ENCODE measurements at places on chromosomes 3 and 15. TPM values are rescaled to one million over a fixed set of nuclear protein-coding genes. Genes with fewer than 3 reads are reported as not detected.

CIB1 gene
- 149 TPM for total RNA-seq

IGSF11 gene
- total RNA-seq, result not detected

HTR3E gene
- total RNA-seq, result not detected

TFRC gene
- 725 TPM for total RNA-seq

SLC28A2 gene
- total RNA-seq, result not detected

- DNase-seq, result no peak
These were observed 32.9 kb upstream of the MTMR10 start for GRCh38 chr15:31024330-31024729.

DNA sequence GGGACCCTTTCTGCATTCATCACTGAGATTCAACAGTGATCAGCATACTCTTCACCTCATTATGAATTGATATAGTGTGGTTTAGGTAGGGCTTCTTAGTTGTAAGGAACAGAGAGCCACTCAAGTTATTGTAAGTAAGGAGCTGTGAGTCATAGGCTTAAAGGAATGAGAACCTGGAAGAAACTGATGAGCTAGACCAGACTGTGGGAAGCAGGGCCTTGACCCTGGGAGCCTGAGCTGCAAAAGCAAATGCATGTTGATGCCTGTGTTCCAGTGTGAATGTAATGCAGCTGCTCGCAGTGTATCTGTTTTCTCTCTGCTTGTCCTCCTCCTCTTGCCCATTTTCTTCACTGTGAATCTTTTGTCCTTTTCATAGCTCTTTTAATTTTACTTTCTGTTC, 13.6 kb downstream of the ZKSCAN7 start:
- no peak for DNase-seq

DNA sequence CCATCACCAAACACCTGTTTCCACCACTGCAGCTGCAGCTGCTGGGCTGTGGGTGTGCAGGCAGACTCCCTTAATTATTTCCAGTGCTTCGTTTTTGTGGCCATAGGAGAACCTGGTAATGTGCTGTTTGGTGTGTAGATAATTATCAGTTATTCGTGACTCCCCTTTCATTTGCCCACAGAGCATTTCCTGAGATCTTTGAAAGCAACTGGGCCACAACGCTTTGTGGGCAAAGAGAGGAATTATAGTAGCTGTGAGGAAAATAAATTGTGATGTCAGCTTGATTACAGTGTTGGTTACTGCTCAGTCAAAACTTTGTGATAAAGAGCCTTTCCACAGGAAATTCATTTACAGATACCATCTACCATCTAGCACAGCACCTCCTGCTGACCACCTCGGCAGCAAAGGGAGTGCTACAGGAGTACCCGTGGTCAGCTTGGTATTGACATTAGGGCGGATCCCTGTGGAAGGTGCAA, 193.3 kb upstream of the SLCO3A1 start:
- DNase-seq, result no peak

- DNase-seq, result no peak
These were observed 29.8 kb upstream of the PLXNA1 start for GRCh38 chr3:126952983-126953660.

DNA sequence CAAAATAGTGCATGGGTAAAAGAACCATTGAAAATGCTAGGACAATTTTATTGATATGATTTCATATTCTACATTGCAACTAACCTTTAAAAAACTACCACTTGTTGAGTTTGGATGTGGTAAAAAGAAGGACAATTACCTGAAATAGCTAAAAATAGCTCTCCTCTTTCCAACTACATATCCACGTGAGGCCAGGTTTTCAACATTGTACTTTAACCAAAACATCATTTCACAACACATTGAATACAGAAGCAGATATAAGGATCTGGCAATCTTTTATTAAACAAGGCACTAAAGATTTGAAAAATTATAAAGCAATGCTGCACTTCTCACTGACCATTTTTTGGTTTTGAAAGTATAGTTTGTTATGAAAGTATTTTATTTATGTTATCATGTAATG, 28.1 kb upstream of the MRPL3 start:
- no peak for DNase-seq

- no peak for DNase-seq
These were observed 152.9 kb upstream of the CTDSPL start for GRCh38 chr3:37708789-37709188.

DNA sequence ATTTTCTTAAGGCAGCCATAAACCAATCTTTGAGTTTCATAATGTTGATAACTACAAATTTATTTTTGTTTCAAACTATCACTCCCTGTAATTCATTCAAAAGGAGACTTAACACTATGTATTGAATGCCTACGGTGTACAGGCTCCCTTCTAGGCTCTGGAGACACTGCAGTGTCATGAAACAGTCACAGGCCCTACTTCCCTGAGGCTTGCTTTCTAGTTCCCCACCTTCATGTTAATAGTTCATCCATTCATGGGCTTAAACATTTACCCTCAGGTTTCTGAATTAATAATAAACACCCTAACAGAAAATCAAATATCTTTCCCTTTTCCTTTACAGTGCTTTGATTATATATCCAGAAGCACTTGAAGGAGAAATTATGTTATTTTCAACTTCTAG, 168.7 kb downstream of the CHL1 start:
- no peak for DNase-seq

GRCh38 chr3:72959336-72959735, 37.3 kb upstream of the PPP4R2 start:
- DNase-seq, result no peak

DNA sequence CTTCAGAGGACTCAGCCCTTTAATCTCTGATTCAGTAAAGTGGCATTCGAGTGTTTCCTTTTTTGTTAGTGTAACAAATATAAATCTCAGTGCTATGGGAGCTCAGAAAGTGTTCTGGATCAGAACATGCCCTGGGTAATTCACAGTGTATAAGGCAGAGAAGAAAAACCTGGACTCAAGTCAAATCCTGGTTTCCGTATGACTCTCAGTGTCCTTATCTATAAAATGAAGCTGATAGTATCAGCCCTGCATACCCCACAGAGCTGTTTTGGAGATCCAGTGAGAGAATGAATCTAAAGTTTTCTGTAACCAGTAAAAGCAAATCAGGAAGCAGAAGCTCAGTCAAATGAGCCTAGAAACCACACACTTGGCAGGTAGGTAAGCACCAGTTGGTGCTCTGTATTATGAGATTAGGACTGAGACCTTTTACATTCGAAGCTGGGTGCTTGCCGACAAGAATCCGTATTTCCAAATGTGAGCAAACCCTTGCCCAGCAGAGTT, 67.2 kb downstream of the IL1RAP start:
- DNase-seq, result no peak
